ENCODE measurements at places on chromosomes 11 and 22.

DNA sequence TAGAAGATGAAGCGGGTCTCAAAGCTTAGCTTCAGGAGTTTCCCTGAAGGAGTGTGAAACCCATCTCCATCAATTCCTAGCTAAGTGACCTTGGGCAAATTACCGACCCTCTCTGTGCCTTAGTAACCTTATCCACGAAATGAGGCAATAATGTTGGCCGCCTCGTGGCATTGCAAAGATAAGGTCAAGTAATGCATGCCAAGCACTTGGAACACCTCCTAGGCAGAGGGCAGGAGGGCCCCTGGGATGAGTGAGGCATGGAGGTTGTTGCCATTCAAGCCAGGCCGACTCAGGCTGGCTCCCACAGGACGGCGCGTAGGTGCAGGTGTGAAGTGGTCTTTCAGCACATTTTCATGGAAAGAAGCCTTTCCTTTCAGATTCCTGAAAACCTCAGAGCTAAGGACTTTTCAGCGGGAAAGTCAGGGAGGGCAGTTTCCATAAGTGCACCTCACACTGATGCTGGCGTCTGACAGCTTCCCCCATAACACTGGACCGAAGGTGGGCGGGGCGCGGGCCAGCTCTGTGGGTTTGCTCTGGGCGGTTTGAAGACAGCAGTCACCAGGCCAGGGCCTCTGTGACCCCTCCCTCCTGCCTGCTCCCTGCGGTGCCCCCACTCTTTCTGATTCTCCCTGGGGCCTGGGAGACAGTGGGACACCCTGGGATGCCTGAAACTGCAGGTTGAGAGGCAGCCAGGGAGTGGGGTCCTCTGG is 25.2 kb downstream of the RPS6KA4 start:
- no peak for DNase-seq

- DNase-seq: no peak
These were observed 226.3 kb downstream of the DDX10 start for GRCh38 chr11:108891143-108891542.

DNA sequence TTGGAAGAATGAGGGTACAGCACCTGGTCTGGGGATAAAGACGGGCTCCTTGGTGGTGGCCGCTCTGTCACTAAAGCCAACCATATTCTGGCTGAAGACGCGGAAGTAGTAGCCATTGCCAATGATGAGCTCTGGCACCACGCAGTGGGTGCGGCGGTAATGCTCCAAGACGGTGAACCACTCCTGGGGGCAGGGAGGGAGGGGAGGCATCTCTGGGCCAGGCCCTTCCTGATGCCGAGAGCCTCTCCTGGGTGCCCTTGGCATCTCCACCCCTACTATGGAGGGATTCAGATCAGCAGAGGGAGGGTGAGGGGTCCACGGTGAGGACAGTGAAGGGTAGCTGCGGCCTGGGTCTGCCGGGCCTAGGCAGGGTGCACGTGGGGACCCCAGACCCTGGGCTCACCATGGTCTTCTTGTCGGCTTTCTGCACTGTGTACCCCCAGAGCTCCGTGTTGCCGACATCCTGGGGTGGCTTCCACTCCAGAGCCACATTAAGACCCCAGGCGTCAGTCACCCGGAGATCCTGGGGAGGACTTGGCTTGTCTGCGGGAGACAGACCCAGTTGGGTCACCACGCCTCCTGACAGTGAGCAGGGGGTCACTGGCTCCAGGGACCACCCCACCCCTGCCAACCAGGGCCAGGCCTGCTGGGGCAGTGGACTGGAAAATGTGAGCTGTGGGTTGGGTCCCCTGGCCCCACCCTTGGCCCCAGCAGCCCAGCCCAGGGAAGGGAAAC is 19.5 kb downstream of the MYBPC3 start:
- DNase-seq: no peak

- DNase-seq: no peak
These were observed 8.5 kb upstream of the NCF4 start for GRCh38 chr22:36852056-36852973.

DNA sequence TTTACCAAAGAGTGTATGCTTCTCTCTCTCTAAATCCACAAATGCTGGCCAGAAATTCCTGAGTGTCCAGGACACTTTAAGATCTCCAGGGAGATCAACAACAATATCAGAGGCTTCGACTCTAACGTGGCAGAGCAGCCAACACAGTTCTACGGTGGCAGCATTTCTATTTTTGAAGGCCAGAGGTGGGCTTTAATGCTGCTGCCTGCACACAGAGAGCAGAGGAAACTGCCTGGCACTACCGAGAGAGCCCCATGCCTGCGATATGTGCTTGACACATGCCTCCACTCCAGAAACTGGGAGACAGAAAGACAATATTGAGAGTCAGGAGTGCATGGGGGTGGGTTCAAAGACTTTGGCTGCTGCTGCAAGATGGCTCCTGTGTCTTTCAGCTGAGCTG is 48.8 kb upstream of the GALNT18 start:
- no peak for DNase-seq

DNA sequence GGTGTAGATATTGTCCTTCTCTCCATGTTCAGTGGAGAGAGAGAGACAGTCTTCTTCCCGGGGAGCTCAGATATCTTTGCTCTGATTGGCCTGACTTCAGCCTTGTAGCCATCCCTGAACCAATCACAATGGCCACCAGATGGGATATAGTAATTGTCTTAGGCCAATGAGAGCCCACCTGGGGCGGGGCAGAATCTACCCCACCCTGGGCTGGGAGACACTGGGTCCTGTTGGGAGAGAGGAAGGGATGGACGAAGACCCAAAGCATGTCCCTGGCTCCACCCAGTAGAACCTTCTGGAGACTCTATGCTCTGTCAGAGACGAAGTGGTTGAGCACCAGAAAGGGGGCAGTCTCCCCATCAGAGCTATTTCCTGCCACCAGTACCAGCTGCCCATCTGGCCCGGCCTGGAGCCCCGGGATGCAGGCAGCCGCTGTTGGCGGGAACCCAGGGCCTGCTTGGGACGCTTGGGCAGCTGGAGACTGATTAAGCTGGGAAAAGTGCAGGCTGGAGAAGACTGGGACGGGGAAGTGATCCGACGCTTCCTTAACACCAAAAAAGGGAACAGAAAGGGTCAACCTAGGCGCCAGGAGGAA is 31.6 kb upstream of the CBX7 start:
- DNase-seq: no peak

GRCh38 chr22:27113211-27113635 is 455.8 kb downstream of the MIAT start:
- no peak for DNase-seq

DNA sequence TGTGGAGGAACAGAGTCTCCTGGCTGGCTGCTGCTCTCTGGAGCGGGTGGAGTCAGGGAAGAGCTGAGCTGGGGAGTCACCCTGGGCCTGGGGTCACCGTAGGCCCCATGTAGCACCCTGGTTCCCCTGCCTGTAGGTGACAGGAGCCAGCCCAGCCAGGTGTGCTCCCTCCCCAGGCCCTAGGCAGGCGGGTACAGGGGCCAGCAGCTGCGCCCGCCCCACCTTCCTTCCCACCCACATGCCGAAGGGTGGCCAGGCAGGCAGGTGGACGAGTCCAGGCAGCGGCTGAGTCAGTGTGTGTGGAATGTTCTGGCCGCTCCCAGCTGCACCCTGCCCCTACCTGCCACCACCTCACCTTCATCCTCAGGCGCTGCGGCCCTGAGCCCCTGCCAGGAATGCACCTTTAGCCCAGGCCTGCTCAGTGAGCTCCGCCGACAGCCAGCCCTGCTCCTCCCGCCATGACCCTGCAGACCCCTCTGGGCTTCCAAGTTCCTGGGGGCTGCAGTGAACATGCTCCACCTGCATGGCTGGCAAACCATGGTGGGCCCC is 654 bp upstream of the SYT8 start:
- no peak for DNase-seq

DNA sequence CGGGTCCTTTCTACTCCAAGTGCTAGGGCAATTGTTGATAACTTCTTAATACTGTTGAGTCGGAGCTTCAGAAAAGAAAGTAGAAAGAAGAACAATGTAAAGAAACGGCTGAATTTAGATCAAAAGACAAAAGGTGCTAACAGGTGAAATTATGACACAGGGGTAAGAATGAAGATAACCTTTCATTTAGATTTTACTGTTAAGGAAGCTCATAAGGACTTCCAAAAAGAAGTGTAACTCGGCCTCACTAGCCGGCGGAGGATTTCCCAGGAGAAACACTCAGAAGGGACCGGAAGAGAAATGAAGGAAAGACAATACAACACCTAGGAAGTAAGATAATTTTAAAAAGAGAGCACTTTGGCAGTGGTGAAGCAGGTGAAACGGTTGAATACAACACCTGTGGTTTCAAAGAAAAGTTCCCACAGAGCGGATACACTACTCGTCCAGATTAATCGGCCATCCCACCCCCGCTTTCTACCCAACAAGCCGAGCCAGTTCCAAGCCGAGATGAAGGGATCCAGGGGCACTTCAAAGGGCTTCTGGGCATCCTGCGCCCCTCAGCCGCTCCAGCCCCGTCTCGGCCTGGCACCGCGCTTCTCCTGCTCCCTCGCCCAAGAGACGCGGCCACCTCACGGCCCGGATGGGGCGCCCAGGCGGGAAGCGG is 737 bp downstream of the PPP2R1B start:
- DNase-seq: no peak

DNA sequence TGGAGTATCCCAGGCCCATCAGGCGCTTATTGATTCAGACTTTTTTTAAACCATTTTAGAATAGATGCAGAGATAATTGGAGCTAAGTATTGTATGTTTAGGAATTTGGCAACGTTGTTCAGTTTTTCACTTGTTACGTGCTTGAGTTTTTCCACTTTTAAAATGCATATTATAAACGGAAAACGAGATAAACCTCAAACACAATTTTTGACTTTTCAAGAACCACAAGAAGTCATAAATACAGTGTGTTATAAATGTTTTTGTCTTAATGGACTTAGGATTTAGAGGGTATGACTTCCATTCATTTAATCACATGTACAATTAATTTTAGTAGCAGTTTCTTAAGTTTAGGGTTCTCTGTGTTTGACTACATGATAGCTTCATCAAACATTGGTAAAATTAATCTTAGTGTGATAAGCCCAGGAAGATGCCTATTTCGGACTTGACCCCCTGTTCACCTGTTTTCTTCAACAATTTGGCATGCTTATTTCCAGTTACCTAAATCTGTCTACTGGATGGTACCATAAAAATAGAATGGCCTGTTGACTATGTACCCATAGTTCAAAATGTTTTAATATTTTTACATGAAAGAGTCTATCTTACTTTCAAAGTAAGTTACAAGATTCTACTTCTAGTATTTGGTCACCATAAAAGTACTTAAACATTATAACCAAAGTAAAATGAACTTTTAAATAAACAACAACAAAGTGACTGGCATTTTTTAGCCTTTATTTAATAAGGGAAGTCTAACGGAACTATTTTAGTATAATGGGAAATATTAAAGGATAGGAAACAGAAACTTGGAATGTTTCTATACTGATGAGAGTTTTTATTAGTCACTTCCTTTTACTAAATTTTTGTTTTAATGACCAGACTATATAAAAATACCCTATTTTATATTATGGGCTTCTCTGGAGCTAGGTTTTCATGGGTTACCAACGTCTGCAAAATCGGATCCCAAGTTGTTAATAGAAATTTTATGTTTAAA is 1.4 kb downstream of the ZC3H12C start:
- no peak for DNase-seq
